ENCODE measurements at places on chromosomes 6 and 20.

GRCh38 chr20:51651921-51652549 lies 109.5 kb upstream of the NFATC2 start:
- no peak for DNase-seq

- DNase-seq: no peak
Observed at GRCh38 chr6:109453156-109453555, 2.4 kb downstream of the MICAL1 start.

DNA sequence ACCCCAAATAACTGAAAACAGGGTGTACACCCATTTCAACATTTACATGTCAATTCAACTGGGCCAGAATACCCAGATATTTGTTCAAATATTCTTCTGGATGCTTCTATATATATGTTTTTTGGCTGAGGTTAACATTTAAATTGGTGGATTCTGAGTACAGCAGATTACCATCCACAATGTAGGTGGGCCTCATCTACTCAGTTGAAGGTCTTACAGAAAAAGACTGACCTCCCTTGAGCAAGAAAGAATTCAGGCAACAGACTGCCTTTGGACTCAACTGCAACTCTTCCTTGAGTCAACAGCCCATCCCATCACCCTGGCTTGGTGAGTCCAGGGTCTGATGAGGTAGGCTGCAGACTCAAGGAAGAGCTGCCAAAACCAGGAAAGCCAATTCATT lies 84.1 kb downstream of the ATG5 start:
- no peak for DNase-seq

- no peak for DNase-seq
Observed at GRCh38 chr6:161254464-161255253, 19.2 kb downstream of the AGPAT4 start.

DNA sequence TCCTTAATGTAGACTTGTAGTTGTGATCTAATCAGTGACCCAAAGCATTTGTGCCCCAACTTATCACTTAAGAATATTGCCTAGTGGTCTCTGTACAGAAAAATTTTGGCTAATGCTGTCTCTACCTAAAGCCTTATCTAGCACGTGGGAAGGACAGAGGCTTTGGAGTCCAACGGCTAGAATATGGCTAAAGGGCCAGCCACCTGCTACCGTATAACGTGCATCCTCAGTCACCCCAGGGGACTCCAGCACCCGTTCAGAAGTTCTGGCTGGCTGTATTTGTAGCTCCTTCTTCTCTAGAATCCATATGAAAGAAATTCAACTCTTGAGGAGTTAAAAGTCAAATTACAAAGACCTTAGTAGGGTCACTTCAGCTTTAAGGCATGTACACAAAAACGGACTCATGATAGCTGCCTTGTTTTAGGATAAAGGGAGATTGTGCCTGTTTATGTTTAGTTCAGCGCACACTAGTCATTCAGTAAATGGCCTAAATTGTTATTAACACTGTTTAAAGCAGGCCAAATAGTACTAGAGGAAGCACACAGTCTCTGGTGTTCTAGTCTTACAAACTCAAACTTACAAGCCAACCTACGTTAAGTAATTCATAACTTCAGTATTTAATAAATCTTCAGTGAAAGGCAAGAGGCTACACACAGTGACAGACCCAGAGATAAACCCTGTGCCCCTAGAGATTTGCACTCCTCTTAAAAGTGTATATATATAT lies 407.5 kb upstream of the PLCB4 start:
- no peak for DNase-seq

GRCh38 chr6:67558985-67559384 lies 1076.1 kb upstream of the ADGRB3 start:
- no peak for DNase-seq

DNA sequence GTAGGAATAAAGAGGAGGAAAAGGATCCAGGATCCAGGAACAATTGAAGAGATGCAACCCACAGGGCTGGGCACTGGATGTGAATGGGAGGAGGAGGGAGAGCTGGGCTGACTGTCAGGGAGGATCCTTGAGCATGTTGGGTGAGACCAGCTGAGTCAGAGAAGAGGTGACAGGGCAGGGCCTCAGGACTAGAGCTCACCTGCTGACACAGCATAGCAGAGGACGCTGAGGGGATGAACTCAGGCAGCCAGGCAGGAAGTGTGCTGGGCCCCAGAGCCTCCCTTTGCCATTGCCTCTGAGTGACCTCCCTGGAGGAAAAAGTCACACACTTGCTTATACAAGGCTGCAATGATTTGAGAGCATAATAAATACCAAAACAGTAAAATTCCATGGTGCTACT lies 72.3 kb downstream of the ZNF133 start:
- DNase-seq: no peak

DNA sequence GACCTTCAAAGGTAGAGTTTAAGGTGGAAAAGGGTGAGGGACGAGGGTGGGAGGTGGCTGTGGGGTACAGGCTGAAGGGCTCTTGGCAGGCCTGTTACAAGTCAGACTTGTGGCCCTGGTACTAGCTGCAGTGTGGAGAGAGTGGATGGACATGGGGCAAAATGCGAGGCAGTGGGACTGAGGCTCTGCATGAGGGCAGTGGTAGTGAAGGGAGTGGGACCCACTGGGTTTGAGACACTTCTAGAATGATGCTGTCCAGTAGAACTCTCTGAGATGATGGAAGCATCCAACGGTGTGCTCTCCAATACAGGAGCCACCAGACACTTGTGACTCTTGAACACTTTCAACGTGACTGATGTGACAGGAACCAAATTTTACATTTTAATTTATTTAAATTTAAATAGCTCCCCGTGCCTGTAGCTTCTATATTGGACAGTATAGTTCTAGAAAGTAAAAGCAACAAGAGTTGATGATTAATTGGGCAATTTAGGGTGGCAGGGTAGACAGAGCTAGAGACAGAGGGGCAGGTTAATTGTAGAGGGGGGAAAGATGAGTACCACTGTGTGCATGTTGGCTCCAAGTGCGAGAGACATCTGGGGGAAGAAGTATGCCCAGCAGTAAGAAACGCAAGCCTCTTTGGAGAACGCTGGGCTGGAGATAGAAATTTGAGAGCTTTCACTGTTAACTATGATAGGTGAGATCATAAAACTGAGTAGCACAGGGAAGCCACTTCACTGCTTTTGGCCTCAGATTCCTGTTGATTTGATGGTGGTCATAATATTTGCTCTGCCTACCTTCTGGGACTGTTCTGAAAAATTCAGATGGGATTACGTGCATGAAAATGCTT lies 77.5 kb downstream of the TXNDC5 start:
- DNase-seq: no peak

DNA sequence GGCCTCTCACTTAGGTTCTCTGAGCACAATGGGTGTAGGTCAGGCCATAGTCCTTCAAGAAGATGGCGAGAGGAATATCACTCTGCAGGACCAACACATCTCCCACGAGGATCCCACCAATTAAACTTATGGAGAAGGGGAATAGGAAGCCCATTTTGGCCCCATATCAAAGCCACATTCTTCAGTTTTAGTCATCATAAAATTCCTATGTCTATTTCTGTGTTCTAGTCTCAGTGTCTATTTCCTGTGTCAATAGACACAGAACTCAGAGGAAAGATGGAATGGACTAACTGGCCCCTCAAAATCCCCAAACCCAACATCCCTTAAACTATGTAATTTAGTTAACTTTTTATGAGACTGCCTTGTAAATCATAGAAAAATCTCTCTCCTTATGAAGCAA lies 216.8 kb downstream of the HACE1 start:
- DNase-seq: no peak

- no peak for DNase-seq
Observed at GRCh38 chr6:102732898-102733297, 1339.4 kb downstream of the GRIK2 start.

GRCh38 chr6:15081447-15081846 lies 164.4 kb upstream of the JARID2 start:
- no peak for DNase-seq
